COR-L47 (cell line): ENCODE measurements at places on chromosomes 12 and 14.
A peak's percentile ranks its signal among the peaks of the same experiment; 100 is the strongest.

DNA sequence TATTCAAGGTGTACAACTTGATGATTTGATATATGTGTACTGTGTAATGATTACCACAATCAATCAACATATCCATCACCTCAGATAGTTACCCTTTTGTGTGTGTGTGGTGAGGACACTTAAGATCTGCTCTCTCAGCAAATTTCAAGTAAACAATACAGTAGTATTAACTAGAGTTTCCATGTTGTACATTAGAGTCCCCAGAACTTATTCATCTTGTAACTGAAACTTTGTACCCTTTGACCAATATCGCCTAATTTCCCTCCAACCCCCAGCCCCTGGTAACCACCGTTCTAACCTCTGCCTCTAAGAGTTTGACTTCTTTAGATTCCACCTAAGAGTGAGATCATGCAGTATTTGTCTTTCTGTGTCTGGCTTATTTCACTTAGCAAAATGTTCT is 12.1 kb downstream of the ADCK1 start:
- no peak for DNase-seq

GRCh38 chr12:21169878-21170472 is 39.0 kb downstream of the SLCO1B1 start:
- peak; percentile 1 for DNase-seq

DNA sequence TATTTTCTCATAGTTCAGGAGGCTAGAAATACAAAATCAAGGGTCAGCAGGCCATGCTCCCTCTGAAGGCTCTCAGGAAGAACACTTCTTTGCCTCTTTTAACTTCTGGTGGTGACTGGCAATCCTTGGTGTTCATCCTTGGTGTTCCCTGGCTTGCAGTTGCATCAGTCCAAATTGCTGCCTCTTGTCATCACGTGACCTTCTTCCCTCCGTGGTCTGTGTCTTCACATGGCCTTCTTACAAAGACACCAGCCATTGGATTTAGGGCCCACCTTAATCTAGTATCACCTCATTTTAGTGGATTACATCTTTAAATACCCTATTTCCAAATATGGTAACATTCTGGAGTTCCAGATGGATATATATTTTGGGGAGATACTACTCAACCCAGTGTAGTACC is 7.5 kb upstream of the LRRC9 start:
- no peak for DNase-seq

DNA sequence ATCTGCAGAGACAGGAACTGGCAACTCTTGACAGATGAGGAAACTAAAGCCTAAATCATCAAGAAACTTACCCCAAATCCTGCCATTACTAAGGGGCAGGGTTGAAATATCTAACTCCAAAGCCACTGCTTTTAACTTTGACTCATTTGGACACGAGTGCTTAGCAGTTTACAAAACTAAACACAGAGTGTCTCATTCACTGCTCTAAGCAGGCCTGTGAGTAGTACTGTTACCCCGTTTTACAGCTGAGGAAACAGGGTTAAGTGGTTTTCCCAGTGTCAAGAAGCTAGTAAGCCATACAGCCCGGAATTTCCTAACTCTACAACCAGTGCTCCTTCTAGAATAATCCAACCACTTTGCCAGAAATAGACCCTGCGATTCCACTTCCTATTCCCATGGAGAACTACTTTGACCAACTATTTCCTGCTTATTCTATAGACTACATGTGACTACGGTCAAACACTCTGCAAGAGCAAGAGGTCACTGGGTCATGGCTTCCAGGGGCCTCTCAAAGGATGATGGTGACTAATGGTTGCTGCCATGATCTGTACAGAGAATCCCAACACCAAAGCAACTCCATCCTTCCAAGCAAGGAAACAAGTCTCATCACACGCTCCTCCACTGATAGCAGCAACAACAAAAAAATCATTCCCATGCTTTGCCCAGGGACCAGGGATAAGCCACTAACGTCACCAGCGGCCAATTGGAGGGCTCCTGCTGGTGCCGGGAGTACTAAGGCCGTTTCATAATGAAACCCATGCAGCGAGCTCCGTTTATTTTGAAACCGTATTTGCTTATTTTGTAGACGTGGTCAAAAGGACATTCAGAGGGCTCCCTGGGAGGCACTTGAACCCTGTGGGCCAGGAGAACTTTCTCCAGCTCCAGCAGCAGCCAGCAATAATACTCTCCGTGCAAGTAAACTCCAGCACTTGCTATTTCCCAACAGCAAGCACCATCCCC is 56.3 kb downstream of the NUAK1 start:
- no peak for DNase-seq

GRCh38 chr12:53231921-53232645 is at the start of gene RARG:
Gene RARG, minus strand, starts transcription at chr12:53232209. Its CDS starts 4,664 bp downstream, at chr12:53227545.
- DNase-seq = peak; percentile 23

GRCh38 chr12:6205144-6205539 is 4.9 kb downstream of the CD9 start:
- DNase-seq = no peak

DNA sequence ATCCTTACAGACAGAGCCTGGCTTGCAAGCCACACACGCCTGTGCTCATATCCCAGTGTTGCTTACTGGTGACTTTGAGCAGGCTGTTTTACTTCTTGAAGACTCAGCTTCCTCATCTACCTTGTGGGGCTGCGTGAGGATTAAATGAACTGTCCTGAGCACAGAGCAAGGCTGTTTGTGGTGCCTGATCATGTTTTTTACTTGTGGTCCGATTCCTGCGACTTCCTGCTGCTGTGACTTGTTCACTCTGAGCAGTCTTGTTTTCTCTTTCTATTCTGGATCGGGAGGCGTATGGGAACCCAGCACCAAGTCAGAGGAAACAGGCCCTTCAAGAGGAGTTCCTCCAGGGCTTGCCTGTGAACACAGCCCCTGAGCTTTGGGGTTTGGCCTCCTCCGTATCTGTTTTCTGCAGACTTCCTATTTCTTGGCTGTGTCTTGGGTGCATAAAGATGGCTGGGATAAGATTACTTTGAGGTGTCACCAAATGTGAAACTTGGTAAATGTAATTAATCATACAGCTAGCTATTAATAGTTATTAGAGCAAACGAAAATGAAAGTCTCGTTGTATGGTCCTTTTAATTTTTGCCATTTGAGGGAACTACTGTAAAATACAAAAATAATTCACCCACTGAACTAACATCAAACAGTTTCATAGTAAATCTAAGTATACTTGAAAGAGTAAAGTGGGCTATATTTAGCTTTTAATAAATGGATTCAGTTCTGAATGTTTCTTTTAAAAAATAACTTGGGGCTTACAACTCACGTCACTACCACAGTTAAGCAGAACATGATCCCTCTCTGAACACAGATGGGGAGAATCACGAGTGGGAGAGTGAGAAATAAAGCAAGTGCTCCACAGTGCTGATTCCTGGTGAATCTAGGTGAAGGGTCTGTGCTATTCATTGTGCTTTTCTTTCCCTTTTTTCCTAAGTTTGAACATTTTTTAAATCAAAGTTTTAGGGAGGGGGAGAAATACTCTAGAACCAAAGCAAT is 251.5 kb downstream of the FOXN3 start:
- DNase-seq = no peak

DNA sequence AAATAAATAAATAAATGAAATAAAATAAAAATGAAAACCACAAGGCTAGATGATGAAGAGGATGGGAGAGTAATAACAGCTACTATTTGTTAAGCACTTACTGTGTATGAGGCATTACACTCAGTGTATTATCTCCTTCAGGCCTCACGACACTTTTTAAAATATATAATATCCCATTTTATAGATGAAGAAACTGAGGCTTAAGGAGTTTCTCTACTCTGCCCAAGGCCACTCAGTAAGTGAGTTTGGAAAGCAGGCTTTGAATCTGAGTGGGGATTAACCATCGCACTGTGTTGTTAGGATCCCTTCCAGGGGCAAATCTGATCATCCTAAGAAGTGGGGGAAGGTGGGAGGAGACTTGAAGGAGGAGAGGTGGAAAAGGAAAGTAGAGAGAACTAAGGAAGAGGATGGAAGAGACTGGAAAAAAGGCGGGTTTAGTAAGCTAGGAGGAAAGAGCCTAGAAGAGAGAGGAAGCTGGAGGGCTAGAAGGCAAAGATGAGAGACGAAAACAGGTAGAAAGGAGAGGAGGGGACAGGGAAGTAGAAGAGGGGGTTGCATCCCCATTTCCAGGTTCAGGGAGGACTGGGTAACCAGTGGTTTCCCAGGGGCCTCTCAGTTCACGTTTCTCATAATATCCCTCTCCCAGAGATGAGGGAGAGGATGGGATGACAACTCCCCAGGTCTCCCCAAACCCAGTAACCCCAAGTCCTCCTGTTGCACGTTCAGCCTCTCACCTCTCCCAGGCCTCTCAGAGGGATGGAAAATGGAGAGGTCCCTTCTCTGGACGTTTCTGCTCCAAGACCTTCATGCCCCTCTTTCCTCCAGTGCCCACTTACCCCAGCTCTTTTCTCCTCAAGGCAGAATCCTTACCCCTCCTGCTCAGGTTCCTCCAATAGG is 1.7 kb downstream of the STAT6 start:
- no peak for DNase-seq

GRCh38 chr14:99808154-99808505 is 14.9 kb downstream of the EML1 start:
- DNase-seq = no peak

DNA sequence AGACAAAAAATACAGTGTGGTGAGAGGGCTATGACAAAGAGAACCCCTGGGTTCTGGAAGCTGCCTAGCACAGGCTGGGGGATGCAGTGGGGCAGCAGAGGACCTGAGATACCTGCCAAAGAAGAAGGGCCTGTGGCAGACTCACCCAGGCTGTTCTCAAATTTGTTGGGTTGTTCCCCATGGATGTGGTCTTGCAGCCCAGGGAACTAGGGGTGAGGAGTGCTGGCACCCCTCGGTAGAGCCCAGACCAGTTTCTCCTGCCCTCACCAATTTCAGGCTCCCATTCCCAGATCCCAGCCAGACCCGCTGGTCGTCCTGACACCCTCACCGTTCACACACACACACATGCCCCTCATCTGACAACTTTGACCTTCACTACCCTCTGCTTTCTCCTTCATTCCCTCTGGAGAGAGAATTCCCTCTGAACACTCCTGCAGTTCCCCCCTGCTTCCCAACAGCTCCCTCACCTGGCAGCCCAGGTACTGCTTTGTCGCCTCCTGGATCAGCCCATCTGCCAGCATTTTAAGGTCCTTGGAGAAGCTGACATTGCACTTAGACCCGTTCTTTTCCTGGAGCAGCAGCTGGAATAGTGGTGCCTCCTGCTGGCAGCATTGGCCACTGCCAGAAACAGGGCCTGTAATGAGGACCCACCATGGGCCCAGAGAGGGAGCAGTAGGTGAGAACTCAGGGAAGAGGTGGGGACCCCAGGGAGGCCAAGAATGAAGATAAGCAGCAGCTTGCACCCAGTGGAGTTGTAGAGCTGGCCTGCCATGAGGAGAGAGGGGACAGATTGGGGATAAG is 5.9 kb upstream of the GDF11 start:
- DNase-seq = peak; percentile 61

DNA sequence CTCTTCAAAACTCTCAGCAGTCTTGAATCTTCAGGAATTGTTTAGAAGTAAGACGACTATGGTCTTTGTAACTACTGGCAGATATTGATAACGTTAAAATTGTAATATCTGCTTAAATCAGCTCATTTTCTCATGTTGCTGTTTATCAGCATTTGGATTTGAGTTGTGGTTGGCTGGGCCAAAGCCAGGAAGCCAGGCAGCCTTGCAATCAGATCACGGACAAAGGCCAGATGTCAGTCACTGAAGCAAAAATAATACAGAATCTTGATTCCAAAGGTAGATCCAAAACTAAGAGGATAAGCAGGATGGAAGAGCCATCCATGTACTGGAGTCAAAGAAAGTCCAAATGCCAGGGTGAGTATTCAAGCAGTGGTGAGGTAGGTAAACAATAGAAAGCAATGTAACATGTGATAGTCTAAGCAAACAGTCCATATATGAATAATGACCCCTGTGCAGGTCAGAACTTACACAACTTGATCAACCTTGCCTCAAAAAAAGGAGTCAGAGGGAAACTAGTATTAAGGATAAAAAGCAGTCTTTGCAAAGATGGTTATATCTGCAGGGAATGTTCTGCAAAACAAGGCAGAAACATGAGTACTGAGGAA is 95.8 kb upstream of the RAP1B start:
- DNase-seq = no peak

DNA sequence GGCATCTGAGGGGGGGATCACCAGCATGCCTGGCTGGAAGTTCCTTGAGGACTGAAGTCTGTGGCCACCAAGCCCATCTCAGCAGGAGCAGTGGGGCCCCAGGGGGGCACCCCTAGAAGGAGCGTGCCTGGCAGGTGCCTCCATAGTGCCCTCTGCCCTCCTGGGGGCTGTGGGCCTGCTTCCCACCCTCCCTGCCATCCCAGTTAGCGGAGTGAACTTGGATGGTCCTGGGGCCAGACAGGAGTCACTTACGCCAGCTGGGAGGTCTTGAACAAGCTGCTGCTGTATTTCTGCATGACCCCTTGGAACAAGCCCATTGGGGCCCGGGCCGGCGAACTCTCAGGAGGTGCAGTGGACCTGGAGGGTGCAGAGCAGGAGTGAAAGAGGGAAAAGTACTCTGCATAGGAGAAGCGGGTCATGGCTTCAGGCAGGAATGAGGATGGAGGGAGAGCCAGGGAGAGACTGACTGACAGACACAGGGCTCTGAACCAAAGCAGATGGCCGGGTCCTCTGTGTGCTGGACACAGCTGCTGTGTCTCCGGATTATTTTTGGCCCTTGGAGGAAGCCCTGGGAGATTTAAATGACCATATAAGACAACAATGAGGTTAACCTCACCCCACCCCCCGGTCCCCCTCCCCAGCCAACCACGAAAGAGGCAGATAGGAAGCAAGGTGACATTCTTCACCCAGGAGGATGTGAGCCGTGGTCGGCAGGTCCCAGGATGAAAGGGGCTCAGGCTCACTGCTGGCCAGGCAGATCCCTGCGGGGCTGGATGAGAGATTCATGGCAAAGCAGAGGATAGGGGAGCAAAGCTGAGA is 19.6 kb downstream of the ASB2 start:
- DNase-seq = no peak

DNA sequence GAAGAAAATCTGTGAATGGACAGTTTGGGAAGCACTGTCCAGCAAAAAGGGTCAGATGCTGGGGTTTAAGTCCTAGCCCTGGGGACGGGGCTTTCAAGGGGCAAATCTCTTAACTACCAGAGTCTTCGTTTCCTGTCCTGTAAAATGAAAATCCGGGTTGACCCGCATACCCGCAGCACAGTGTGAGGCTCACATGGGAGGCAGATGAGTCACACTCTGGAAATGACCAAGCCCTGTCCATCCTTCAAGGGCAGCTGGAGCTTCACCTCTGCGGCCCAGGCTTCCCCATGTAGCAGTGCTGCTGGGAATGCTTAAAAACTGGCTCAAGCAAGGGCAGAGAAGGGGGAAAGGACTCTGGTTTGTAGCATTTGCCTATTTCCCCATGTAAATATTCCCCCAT is 19.0 kb downstream of the FAM181A start:
- DNase-seq = no peak

- no peak for DNase-seq
Measured at GRCh38 chr12:104888892-104889291, 69.2 kb downstream of the SLC41A2 start.

DNA sequence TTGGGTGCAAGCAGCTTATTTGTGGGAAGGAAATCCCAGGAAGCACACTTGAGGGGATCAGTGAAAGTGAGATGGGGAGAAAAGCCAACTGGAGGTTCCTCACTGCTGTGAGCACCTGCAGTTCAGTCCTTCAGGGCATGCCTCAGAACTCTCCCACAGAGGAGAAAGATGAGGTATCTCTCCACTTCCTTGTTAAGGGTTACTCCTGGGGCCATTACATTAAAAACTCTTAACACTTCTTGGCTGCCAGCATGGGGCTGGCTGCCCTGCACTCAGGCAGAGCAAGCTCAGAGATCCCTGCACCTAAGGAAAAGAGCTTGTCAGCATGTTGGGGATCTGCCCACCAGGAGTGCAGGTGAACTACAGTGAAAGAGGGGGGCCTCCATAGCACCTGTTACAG is 28.8 kb downstream of the FERMT2 start:
- no peak for DNase-seq
